ENCODE measurements at places on chromosomes 3 and 15.

GRCh38 chr15:29376590-29376989 is 107.0 kb upstream of the NSMCE3 start:
- DNase-seq: no peak

DNA sequence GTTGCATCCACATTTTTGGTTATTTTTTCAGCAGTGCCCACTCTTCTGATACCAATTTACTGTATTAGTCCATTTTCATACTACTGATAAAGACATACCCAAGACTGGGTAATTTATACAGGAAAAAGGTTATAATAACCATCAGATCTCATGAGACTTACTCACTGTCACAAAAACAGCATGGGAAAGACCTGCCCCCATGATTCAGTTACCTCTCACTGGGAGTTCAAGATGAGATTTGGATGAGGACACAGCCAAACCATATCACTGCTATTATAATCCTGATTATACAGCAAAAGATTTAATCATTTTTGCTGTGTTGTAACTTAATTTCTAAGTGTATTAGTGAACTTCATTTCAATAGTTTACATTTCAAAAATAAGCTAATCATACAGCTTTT is 6.6 kb downstream of the ZBED2 start:
- no peak for DNase-seq

- DNase-seq: peak; percentile 8
Measured at GRCh38 chr15:44798826-44799225, 62.5 kb downstream of the TRIM69 start.

DNA sequence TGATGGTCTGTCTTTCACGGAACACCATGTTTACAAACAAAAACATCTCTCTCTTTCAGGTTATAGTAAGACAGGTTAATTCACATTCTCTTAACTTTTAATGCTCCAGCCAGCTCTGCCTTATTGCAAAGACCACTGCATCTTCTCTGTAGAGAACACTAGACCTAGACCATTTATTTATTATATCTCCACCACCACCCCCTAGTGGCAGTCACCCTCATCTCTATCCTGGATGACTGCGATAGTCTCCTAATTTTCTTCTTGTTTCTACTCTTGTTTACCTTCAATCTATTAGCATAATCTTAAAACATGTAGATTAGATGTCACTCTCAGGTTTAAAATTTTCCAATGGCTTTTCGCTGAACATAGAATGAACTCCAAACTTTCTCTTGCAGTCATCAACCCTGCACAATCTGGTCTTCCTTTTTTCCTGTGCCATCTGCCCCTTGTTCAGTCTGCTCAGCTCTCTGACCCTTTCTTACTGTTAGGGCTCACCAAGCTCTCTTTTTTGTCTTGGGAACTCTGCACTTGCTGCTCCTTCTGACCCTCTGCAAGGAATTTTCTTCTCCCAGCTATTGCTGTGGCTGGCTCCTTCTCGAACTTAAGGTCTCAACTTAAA is 155.6 kb downstream of the SQOR start:
- peak; percentile 6 for DNase-seq

- no peak for DNase-seq
Measured at GRCh38 chr3:19030522-19030839, 117.8 kb upstream of the KCNH8 start.

DNA sequence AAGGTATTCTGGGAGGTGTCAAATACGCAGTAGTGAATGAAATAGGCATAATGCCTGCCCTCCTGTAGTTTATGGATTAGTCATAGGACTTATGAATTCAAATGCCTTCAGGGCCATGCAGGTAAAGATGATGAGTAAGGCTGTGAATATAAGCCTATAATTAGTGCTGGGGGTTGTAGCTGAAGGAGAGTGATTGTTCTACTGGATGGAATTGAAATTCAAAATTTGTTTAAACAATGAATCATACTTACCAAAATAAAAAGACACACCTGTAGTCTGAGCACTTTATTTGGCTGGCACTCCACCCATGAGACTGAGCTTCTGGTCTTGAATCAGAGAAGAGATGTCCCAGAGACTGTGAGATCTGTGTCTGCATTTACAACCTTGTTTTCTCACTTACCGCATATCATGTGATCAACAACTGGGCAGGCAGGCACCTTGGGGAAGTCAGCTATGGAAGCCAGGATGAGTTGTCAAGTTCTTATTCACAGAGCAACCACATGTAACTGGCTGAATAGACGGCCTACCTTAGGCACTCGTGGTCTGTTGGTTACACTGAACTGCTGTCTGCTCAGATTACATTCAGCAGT is 291.8 kb downstream of the NAALADL2 start:
- DNase-seq: peak; percentile 6

DNA sequence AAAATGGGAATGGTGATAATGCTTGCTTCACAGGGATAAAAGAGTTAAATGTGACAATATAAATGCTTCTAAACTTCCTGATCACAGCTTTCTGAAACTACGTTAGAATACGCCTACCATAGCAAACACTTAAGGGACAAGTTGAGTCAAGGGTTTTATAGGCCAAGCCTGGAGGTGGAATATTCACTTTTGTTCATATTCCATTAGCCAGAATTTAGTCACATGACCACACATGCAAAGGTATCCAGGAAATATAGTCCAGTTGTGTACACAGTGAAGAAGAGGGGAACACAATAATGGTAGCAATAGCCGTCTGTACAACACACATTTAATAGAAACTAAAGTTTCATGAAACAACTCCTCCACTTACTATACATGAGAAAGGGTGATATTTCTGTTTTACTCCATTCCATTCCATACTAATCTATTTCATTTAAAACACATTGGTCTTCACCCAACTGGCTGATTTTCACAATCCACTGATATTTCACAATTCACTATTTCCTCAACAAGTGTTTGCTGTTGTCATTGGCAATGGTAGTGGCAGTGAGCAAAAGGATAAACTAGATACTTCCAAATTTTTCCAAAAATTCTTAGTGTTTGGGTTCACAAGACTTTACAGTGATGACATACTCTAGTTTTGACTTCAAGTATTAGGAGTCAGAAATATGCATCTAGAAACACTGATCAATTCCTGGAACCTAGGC is 270.9 kb downstream of the ERC2 start:
- DNase-seq: no peak

- no peak for DNase-seq
Measured at GRCh38 chr3:194465920-194466570, 20.8 kb downstream of the ATP13A3 start.

DNA sequence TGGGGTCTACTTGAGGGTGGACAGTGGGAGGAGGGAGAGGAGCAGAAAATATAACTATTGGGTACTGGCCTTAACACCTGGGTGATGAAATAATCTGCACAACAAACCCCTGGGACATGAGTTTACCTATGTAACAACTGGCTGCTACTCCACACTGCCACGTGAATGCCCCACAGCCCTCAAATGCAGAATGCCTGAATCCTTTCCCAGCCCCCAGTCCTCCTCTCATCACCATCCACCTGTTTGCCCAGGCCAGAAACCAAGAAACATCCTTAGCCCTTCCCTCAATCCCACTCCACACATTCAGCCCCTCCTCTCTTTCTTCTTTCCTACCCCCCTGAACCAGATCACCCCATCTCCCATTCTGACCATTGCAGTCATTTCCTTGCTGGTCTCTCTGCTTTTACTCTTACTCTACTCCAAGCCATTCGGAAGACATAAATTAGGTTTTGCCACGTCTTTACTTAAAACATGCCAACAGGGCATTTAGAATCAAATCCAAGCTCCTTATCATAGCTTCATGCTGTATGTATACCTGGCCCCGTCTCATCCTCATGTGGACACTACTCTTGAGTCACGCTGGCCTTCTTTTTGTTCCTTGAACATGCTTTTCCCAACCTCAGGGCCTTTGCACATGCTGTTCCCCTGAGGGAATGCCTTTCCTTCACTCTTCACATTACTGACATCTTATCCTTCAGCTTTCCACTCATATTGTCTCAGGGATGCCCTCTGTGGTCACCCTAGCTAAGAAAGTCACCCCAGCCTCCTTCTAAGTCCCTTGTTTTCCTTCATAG is 137.5 kb upstream of the ABHD17C start:
- DNase-seq: no peak

- DNase-seq: no peak
Measured at GRCh38 chr3:122074621-122075265, 19.6 kb downstream of the CD86 start.

- DNase-seq: no peak
Measured at GRCh38 chr3:98701071-98701675, 62.0 kb upstream of the ST3GAL6 start.

- DNase-seq: no peak
Measured at GRCh38 chr3:17994167-17994566, 251.7 kb upstream of the TBC1D5 start.

GRCh38 chr15:98221144-98221543 is 260.6 kb downstream of the ARRDC4 start:
- DNase-seq: no peak

DNA sequence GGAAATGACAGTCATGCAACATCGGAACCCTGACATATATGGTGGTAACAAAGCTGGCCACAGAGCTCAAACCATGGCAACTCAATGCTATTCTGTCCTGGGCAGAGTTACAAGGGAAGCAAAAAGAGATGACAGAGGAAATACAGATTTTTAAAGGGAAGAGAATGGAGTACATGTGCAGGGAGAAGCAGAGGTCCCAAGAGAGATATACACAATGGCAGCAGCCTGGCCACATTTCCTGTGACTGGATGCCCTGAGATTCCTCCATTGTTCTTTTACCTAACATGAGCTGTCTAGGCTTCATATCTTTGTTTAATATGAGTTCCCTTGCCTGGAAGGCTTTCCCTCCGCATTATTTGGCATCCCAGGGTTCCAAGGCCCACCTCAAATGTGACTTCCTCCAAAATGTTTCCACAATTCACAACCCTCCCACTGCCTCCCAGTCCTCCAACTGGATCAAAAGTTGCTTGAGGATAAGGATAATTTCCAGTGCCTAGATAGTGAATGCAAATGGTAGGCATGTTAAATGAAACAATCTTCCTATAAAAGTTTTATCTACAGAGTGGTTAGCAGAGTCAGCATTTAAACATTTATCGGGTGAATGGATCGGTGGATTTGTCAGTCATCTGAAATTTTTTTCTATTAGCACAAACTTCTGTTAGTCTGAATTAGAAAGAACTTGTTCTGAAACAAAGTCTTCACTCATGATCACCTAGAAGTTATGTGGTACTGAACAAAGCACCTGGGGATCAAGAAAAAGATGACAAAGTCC is 86.2 kb downstream of the DHX30 start:
- no peak for DNase-seq

DNA sequence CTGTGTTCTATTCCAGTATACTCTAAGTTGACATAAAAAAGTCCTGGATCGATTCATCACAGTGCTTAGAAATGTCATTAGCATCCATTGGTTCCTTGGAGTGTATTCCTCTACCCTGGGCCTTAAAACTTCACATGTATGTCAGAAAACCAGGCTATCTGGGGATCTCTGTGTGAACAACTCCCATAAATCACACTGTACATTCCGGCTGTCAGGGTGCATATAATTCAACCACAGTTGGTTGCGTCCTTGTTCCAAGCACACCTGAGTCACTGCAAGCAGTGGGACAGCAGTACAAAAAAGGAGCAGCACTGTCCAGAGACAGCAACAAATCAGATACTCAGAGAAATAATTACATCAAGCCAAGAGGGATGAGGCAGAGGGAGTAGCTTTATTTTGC is 52.4 kb downstream of the PDZRN3 start:
- peak; percentile 21 for DNase-seq

DNA sequence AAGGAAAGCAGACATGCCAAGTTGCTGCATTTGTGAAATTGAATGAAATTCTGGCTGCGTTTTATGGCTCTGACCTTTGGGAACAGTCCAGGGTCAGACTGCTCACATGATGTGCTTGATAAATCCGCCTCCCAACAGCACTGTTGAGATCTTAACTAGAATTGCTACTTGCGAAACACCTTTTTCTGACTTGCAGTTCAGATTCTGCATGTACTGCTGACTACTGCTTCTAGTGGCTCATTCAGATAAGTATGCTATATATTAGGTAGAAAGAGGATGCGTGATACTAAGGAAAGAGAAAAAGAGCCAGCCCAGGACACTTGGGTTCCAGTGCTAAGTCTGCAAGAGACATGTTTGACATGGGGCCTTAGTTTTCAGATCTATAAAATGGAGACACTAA is 129.4 kb downstream of the LPP start:
- no peak for DNase-seq

DNA sequence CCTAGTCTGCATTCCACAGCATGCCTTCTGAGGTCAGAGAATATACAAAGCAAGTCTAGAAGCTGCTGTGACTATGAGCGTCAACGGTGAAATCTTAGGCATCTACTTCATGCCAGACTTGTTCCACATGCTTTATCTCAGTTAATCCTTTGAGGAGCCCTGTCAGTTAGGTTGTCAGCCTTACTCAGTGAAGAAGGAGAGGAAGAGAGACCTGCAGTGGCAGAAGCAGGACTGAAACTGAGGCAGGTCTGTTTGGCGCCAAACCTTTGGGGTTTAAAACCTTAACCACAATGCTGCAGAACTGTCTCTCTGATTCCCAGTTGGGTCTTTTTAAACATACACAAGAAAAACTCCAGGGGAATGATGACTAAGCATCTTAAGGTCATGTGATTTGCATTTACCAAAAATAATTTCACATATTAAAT is 139.0 kb upstream of the LIPC start:
- no peak for DNase-seq

GRCh38 chr3:108271626-108272025 is 24.7 kb upstream of the HHLA2 start:
- DNase-seq: no peak

GRCh38 chr3:127485396-127486170 is 105.0 kb downstream of the TPRA1 start:
- DNase-seq: no peak

DNA sequence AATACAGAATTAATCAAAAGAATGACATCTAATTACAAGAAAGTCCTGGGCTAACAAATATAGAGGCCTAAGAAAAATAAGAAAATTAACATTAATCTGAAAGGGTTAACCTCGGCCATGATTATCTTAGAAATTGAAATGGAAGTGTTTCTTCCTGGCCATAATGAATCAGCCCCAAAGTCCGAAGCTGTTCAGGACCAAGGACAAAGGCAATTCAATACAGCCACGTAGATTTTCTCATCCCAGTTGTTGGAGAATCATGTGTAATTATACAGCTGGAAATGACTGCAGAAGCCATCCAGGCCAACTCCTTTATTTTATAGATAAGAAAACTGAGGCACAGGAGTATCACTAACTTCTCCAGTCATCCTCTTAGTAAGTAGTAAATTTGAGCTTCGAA is 38.0 kb upstream of the GBE1 start:
- no peak for DNase-seq

DNA sequence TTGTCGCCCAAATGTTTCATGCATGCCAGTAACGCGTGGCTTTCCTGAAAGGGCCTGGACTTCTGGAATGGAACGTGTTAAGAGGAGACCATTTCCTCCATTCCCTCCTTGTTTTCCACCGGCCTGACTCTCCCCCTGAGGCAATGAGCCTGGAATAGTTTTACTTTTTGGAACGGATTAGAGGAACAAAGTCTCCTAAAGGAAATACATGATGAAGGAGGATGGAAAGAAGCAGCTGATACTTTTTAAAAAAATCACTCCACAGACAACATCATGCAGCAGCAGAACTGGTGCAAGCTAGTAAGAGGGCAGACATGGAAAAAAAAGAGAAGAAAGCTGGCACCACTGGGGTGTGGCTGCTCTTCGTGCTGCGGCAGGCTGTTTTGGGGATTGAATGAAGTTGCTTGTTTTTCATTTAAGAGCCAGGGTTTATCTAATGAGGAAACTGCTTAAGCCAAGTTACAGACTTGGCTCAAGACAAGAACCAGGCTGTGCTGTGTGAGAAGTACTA is 3.6 kb upstream of the KBTBD12 start:
- DNase-seq: no peak

GRCh38 chr3:50450209-50450921 is 53.1 kb downstream of the CACNA2D2 start:
- DNase-seq: no peak

GRCh38 chr3:17740721-17741141 is 1.7 kb downstream of the TBC1D5 start:
- no peak for DNase-seq

GRCh38 chr15:55917881-55918296 is 75.5 kb downstream of the NEDD4 start:
- peak; percentile 12 for DNase-seq

All from HEK293T (cell line).